ENCODE measurements at places on chromosomes 5 and 9.
A peak's percentile ranks its signal among the peaks of the same experiment; 100 is the strongest.

- no peak for DNase-seq
Measured at GRCh38 chr9:86575825-86576525, 221.8 kb upstream of the TUT7 start.

GRCh38 chr9:104835161-104835560, 71.2 kb downstream of the NIPSNAP3B start:
- no peak for DNase-seq

- DNase-seq = no peak
Measured at GRCh38 chr9:12920437-12920836, 145.6 kb downstream of the LURAP1L start.

- DNase-seq = no peak
Measured at GRCh38 chr5:129747572-129748407, at the start of gene MINAR2. Gene MINAR2 (plus strand): TSS chr5:129748094. CDS start chr5:129748191, 97 bp downstream.

- DNase-seq = no peak
Measured at GRCh38 chr5:40288800-40289485, 390.8 kb upstream of the PTGER4 start.

- DNase-seq = no peak
Measured at GRCh38 chr5:77022511-77023417, 7.4 kb upstream of the AGGF1 start.

DNA sequence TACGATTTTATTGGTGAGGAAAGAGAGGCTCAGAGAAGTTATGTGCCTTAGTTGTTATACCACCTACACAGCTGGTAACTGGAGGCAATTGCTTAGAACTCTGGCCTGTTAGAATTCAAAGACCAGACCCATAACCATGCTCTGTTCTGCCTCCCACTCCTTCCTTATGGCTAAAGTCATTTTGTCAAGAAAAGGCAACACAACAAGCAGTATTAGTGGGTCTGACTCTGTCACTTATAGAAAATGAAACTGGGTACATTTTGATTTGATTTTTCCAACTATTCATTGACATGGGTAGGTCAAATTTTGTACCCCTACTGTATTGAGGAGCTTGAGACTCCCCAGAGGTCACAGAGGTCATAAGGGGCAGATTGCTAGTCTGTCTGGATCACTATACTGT, 44.5 kb upstream of the NR3C1 start:
- no peak for DNase-seq

GRCh38 chr9:34526026-34526425, 3.2 kb upstream of the ENHO start:
- DNase-seq = no peak

GRCh38 chr5:167853421-167853820, 438.0 kb upstream of the WWC1 start:
- DNase-seq = peak; percentile 46
